ENCODE measurements at places on chromosomes 6 and 20. TPM values are rescaled to one million over a fixed set of nuclear protein-coding genes. Genes with fewer than 3 reads are reported as not detected.

PRDM1 gene
- 5.6 TPM for polyA plus RNA-seq

NR2E1 gene
- not detected for polyA plus RNA-seq

CYP24A1 gene
- not detected for polyA plus RNA-seq

SPATA25 gene
- not detected for polyA plus RNA-seq

- no peak for DNase-seq
These were observed 42.4 kb upstream of the EMILIN3 start for GRCh38 chr20:41408986-41409385.

All from naive thymus-derived CD4-positive, alpha-beta T cell (primary cell).